ENCODE measurements at places on chromosomes 12 and 14.
A peak's percentile ranks its signal among the peaks of the same experiment; 100 is the strongest.

DNA sequence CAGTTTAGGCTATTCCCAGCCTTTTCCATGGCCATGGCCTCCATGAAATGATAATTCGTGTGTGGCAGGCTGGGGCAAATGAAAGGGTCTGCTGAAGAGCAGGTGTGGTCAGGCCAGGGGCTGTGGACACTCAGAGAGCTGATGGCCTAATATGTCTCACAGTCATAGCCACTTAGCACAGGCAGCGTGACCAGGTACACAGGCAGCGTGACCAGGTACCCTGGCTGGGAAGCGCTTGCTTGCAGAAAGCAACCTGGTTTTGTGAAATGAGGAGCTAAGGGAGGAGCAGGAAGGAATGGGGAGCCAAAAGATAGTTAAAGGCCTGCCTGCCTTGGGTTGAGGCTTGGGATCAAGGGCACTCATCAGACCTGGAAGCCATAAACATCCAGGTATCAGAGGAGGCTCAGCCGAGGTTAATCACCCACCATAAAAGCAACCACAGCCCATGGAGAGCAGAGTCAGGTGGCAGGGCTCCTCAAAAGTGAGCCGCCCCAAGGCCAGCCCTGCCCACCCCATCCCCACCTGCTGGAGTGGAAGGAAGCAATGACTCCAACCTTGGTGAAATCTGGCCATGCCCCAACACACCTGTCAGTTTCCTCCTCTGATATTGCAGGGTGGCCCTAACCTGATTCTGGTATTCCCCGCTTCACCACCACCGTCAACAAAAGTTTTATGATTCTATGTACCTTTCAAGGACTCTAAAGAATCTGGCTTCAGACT is 8.0 kb upstream of the KRT8 start:
- no peak for DNase-seq

DNA sequence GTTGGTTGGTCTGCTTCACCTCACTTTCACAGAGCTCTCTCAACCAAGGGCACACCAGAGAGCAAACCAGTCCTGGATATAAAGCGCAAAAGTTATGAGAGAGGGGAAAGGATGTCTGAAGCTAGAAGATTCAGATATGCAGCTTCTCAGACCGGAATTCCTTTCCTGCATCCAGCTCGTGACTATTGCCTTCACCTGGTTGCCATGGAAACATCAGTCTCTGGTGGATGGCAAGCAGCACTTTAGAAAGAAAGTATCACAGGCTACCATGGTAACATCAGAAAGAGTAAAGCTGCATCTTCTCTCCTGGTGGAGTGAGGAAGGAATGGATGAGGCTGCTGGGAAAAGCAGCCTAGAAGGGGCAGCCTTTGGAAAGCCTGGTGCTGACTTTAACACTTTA is 13.7 kb downstream of the REM2 start:
- DNase-seq: no peak

- DNase-seq: peak; percentile 97
Measured at GRCh38 chr12:56116267-56117081, at the start of gene RPL41. TSS of gene RPL41 (plus strand) at chr12:56116633.

GRCh38 chr12:62512901-62513300 is 46.3 kb downstream of the MON2 start:
- DNase-seq: no peak

GRCh38 chr12:11968048-11968383 is 102.7 kb upstream of the BCL2L14 start:
- DNase-seq: no peak

DNA sequence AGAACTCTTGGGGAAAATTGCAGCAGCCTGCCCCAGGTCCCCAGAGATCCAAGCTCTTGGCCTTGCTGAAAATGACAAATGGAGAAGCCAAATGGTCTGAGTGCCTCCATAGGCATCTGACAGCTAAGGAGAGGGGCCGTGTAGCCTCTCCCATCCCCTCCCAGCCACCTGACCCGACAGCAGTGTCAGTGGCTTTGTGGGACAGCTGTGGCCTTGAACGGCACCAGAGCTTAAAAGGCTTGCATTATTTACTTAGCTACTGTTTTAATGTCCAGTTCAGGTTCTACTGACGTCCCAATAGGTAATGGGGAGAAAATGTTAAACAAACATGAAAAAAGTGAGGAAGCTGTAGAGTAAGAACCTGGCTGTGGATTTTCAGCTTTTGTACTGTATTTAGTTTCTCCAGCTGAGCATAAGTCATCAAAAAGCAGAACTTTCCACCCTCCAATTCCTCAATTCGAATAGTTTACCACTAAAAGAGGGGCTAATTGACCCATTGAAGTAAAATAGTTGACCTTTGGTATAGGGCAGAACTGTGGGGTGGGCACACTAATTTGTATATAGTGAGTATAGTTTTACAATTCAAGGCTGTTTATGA is 50.0 kb downstream of the FOS start:
- DNase-seq: no peak
